ENCODE measurements at places on chromosomes 12 and 14.

DNA sequence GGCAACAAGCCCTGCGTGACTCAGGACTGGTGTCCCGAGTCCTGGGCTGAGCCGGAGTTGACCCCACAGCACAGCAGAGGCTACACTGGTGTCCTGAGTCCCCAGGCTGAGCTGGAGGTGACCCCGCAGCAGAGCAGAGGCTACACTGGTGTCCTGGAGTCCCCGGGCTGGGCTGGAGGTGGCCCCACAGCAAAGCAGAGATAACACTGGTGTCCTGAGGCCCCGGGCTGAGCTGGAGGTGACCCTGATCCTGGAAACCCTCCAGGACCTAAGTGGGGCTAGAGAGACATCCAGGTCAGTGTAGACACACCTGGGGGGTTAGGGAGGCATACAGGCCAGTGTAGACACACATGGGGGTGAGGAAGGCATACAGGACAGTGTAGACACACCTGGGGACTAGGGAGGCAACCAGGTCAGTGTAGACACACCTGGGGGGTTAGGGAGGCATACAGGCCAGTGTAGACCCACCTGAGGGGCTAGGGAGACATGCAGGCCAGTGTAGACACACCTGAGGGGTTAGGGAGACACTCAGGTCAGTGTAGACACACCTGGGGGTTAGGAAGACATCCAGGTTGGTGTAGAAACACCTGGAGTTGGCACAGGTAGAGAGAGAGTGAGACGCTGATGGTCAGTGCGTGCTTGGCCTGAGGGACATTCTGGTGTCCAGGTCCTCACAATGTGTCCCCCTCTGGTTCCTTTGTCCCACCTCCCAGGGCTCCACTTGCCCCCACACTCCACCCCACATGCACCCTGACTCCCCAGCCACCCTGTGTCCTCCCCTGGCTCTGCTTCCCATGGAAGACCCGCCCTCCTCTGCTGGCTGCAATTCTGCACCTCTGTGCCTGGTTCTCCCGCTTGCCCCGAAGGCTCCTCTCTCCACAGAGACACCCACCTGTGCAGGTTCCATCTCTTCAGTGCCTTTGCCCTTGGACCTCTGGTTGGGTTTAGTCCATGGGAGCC lies 321.6 kb upstream of the SFSWAP start:
- no peak for DNase-seq

DNA sequence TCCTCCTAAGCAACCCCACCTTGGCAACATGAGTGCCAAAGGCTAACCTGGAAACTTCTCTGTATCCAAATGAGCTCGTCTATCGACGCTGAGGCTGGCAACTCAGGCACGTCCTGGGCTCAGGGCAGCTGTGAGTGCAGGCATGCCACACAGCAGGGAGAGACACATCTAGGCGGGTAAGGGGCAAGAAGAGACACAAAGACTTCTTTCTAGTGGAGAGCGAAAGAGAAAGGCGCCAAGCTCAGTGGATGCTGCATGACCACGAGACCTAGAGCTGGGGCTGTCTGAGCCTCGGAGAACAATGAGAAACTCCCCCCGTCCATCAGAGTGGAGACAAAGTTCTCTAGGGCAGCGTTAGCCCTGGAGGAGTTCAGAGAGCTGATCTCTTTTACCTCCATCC lies 170.4 kb downstream of the CALM1 start:
- no peak for DNase-seq

DNA sequence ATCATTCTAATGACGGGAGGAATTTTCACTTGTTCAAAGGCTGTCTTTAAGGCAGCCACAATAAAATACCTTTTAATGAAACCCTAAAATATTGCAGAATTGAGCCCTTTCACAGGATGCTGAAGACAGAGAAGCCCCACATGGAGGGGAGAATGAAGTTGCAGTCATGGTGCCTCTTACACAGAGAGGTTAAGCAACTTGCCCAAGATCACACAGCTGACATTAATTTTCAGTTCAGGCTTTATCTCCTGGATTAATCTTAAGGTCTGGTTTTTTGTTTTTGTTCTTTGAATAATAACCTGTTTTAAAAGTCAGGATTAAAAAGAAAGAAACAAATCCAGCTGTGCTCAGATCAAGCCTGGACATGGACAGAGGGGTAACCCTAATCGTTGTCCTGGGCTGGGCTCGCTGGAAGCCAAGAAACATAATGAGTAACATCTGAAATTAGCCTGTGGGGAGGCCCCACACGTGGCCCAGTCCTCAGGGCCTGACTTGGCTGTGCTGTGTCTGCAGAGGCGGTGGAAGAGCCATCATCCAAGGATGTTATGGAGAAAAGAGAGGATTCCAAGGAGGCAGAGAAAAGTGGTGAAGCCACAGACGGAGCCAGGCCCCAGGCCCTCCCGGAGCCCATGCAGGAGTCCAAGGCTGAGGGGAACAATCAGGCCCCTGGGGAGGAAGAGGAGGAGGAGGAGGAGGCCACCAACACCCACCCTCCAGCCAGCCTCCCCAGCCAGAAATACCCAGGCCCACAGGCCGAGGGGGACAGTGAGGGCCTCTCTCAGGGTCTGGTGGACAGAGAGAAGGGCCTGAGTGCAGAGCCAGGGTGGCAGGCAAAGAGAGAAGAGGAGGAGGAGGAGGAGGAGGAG lies 8.0 kb downstream of the CHGA start:
- no peak for DNase-seq

GRCh38 chr14:96072076-96072475 lies 32.9 kb downstream of the C14orf132 start:
- DNase-seq, result no peak

DNA sequence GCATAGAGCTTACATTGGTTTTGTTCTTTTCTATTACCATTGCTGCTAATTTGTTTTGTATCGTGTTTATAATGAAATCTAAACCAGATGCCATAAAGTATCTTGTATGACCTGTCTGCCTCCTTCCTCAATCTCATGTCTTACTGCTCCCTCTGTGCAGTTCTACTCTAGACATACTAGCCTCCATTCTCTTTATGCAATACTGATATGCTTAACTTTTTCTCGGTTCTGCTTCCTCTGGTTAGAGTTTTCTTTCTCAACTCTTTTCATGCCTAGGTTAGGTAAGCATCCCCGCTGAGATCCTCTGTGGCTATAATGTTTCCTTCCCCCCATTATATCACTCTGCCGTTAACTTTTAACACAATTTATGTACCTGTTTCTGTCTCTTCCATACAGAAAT lies 852.3 kb downstream of the TRHDE start:
- no peak for DNase-seq

DNA sequence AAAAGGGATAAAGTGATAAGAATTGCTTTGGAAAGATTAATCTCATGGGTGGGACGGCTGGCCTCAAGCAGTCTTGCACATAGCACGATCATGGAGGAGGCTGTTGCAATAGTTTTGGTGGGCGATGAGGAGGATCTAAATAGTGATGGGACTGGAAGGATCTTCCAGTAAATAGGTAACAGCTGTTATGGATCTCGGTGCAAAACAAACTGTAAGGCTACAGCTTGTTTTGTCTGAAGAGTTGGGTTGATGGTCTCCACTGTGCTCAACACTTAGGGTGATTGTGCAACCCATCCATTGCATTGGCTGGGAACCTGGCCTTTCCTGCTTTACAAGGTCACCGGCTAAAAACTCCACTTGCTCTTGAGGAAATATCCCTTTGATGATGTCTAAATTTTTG lies 21.0 kb downstream of the IGF1 start:
- DNase-seq, result no peak

DNA sequence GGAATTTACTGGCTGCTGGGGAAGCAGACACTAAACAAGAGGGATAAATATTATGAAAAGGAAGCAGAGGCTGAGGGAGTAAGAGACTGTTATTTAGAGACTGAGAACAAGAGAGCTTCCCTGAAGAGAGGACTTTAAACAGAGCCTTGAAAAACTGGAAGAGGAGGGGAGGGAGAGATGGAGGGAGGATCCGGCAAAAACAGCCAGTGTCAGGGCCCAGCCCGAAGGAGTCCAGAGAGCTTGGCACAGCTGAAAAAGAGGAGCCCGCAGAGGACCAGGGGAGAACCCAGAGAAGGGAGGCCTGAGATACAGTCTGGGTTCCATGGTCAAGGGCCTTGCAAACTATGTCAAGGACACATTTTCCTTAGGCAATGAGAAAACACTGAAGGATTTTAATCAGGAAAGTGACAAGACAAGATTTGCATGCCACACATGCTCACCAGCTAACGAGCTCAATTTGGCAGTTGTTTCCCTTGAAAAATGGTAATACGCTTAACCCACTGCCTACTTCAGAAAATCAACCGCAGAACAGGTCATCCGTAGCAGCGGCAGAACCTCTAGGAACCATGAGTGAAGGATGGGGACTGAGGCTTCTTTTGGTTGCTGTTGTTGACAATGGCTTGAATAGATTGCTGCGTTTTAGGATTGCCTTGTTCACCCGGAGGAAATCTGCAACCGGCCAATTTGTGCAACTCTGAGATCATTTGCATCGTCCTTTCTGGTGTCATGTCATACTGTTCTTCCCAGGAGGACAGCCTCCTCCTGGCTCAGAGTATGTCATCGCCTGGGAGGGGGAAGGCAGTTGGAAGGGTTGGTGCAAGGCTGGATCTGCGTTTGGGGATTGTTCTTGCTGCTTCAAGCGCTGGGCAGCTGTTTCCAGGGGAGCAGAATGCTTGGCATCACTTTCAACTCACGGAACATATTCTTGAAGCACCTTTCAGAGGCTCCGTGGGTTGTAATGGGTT lies 108.2 kb downstream of the PRMT8 start:
- no peak for DNase-seq

- no peak for DNase-seq
Measured at GRCh38 chr12:123799227-123799626, 37.1 kb downstream of the DNAH10 start.

DNA sequence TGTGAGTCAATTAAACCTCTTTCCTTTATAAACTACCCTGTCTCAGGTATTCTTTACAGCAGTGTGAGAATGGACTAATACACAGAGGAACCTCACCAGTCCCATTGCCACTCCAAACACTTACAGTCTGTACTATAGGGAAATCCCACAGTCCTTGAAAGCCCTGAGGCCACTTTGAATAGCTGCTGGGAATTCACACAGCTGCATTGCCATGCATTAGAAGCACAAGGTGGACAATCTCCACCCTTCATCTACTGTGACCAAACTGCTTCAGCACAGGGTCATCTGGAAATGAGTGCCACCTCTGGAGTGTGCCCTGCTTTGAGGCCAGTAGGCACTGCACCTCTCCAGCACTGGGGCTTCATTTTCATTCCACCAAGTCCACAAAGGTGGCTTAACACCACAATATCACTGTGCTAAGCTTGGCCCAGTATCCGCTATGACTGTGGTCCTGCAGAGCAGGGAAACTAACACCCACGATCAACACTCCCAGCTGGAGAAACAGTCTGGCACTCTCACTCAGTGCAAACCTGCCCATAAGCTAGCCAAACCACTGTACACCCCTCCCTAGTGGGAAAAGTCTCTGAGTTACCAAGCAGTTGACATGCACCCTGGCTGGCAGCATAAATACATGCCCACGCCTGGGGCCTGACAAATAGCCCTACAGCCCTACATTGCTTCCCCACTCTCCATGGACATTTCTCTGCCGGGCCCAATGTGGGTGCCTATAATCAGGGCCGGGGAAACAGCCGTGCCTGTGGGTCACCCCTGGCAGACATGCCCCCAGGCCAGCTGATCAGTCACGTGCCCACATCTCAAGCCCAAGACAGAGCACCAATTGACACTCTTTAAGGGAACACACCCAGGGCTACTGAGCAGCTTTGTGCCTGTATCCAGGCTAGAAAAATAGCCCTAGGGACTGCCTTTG lies 294.3 kb upstream of the MGAT4C start:
- no peak for DNase-seq

GRCh38 chr14:64823305-64823861 lies 56.3 kb downstream of the SPTB start:
- no peak for DNase-seq

DNA sequence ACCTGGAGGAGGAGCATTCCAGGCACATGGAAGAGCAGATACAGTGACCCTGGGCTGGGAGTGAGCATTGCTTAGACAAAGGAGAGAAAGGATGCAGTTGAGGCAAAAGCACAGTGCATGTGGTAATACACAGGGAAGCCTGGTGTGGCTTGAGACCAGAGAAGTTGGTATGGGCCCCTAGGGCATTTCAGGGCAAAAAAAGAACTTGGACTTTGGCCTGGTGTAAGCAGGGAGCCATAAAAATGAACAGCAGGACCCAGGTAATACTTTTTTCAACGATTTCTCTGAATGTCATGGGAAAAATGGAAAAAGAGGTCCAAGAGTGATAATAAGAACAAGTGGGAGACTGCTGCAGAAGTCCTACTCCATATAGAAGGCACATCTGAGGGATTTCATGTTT lies 163.9 kb downstream of the ASCL4 start:
- no peak for DNase-seq

DNA sequence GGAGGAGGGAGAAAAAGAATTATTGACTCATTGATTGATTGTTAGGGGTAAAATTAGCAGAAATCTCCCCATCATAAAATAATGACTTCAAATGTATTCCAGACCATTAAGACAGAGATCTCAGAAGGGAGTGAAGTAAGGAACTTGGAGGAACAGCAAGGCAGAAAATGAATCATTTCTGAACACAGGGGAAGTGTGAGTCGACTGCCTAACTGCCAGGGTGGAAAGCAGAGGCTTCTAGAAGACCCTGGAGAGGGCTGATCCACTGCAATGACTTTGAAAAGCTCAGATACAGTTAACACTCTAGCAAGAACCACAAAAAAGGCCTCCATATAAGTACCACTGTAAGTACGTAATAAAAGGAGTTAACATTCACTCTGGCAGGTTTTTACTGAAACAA lies 9.7 kb downstream of the GLTP start:
- no peak for DNase-seq

GRCh38 chr12:132292328-132293319 lies 36.8 kb downstream of the GALNT9 start:
- no peak for DNase-seq

DNA sequence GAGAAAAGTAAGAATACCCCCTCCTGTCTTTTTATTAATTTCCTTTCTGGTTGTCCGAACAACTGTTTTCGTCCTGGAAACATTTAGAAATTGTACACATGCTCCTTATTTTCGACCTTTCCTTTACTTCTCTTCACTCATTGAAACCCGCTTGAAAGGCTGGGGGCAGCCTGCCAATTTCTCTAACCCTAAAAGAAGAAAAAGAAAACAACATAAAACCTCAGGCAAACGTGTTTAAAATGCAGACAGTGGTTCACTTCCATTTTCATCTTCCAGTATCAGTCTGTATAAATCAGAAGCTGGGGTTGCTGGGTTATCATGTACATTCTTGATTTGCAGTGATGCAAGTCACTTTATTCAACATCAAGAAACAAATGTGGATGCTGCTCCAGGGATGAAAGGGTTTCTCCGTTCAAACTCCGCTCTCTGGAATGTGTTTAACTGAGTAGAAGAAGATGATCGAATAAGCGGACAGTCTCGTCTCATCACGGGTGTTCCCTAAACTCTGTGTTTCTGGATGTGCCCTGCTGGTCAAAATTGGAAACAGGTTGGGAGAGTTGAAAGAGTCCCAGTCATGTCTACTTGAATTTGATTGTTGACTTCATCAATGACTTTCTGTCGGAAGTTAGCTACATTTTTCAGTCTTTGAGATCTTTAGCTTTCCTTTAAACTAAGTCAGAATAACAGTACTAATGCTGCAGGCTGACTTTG lies 1042.2 kb downstream of the BCL11B start:
- no peak for DNase-seq

GRCh38 chr12:47860873-47861272 lies 41.2 kb upstream of the HDAC7 start:
- DNase-seq, result no peak

GRCh38 chr12:8527250-8528130 lies 13.2 kb downstream of the CLEC4E start:
- no peak for DNase-seq

GRCh38 chr14:64137657-64138290 lies 156.4 kb downstream of the ESR2 start:
- DNase-seq, result no peak
